ENCODE measurements at places on chromosomes 3 and 15.

GRCh38 chr3:20336572-20336971 lies 150.6 kb upstream of the SGO1 start:
- no peak for DNase-seq

DNA sequence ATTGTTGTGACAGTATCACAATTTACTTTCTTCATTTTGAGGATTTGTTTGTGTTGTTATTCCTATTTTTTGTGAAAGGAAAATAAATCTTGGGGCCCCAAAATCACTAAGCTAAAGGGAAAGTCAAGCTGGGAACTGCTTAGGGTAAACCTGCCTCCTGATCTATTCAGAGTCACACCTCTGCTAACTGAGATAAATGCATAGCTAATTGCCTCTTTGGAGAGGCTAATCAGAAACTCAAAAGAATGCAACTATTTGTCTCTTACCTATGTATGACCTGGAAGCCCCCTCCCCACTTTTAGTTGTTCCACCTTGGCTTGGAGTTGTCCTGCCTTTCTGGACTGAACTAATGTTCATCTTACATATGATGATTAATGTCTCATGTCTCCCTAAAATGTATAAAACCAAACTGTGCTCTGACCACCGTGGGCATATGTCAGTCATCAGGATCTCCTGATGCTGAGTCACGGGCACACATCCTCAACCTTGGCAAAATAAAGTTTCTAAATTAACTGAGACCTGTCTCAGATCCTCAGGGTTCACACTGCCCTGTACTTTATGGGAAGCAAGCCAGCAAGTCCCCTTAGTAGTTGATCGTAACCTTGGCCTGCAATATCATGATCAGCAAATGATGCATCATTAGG lies 523.2 kb upstream of the GOLIM4 start:
- no peak for DNase-seq

DNA sequence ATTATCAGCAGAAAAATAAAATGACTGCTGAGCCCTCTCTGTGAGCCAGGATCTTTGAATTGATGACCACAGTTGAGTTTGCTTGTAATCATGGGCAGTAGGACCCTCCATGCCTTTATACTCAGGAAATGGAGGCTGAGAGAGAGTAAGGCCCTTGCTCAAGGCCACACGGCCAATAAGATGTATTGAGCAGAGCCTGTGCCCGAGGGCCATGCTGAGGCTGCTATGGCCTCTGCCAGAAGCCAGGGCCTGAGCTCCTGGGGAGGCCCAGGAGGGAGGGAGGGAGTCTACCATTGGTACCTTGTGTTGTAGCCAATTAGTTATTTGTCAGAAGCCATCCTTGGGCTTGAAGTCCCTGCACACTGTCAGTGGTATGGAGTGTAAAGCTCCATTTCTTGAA lies 151.4 kb downstream of the DNAJB8 start:
- DNase-seq, result no peak

DNA sequence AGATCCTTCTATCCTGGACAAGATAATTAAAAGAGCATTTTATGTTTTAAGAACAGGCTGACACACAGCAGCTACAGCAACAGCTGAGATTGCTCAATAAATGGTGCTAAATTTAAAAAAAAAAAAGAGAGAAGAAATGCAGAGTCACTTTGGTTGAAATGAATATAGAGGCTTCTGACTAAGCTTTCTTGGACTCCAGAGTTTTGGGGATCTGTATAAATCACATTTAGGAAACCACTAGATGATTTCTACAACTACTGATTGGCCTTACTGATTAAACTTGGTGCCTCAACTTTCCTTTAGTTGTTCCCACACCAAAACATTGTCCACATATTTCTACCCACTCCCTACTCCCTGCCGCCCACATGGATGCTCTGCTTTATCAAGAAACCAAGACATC lies 132.9 kb upstream of the ZBTB20 start:
- no peak for DNase-seq

DNA sequence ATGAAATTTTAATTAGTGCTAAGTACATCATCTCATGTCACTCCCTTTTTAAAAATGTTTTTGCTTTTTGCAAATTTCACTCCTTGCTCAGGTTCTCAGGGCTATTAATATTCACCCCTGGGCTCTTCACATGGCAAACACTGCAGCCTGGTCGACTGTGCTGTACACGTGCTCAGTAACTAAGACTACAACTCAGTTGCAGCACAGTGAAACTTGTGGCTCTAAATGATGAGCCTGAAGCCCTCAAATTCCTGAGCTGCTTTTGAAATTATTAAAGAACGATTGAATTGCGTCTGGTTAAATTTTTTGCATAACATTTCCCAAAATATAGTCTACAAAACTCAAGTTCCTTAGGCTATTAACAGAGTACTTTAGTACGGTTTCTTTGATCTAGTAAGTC lies 159.3 kb upstream of the C2CD4B start:
- DNase-seq, result no peak

DNA sequence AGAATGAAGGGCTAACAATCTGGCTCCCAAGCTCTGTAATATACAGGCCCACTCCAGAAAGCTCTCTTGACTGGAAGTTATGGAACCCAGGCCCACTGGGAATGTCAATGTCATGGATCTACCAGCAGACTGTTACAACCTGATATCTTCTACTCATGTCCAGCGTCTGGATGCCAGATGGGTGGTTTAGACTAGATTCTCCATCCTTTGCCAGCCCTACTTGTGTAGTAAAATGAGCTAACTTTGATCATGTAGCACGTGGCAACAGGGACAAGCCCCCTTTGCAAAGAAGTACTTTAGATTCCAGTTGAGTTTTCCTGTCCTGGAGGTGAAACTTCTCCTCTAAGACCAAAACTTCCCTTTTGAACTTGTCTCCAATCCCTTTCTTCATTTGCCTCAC lies 55.1 kb downstream of the HEG1 start:
- no peak for DNase-seq

DNA sequence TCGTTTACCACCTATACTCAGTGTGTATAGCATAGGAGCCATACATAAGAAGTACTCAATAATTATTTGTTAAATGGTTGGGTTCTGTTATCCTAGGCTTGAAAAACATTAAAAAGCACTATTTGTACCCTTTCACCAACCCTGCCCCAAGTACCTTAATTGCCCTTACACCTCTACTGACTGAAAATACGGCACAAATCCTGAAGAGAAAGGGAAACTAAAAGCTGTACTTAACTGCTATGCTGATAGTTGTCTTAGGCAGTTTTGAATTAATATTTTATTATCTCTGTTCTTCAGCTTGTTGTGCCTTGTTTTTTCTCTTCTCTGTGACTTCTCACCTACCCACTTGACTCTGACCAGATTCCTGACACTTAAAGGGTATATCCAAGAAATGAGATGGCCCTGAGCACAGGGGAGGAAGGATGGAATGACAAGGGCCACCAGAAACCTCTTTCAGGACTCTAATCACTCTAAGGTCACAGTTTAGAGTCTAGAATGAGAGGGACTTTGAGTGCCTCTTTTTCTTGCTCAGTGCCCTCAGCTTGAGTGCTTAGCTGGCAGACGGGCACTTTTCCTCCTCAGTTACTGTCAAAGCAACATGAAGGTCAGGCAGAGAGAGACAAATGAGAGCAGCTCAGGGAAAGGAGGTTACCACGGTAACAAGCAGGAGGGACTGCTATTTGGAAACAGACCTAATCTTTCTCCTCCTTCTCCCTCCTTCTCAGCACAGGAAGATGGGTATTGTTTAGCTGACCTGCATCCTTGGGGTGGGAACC lies 136.5 kb downstream of the ZNF609 start:
- no peak for DNase-seq

- DNase-seq, result no peak
Measured at GRCh38 chr3:107978131-107979055, 112.4 kb downstream of the CD47 start.

DNA sequence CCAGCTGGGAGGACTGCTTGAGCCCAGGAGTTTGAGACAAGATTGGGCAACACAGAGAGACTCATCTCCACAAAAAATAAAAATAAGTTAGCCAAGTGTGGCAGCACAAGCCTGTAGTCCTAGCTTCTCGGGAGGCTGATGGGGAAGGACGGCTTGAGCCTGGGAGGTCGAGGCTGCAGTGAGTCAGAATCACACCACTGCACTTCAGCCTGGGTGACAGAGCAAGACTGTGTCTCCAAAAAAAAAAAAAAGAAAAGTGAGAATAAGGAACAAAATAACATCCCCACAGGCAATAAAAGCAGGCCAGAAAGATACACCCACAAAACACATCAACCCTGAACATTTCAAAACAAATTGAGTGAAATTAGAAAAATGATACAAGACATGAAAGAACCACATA lies 48.7 kb upstream of the OCA2 start:
- peak; percentile 68 for DNase-seq

GRCh38 chr3:35737527-35737926 lies 98.2 kb downstream of the ARPP21 start:
- DNase-seq, result no peak

DNA sequence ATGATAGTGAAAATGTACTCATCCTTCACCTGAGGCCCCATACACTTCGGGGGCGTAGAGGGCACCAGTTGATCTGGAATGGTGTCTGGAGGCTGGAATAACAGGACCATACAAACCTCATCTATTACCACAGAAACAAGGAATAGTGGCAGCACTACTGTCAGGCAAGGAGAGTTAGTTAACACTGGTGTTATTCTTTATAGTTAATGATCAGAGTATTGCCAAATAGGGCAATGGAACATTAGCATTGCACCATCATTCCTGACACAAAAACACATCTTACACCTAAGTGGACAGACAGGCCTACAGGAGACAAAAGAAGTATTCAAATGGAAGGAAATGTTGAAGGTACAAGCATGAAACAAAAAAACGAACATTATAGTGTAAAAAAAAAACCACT lies 137.0 kb upstream of the UBP1 start:
- no peak for DNase-seq

- peak; percentile 66 for DNase-seq
Measured at GRCh38 chr3:30161375-30161774, 445.0 kb upstream of the TGFBR2 start.

- DNase-seq, result no peak
Measured at GRCh38 chr3:10602769-10603768, 97.7 kb upstream of the ATP2B2 start.

DNA sequence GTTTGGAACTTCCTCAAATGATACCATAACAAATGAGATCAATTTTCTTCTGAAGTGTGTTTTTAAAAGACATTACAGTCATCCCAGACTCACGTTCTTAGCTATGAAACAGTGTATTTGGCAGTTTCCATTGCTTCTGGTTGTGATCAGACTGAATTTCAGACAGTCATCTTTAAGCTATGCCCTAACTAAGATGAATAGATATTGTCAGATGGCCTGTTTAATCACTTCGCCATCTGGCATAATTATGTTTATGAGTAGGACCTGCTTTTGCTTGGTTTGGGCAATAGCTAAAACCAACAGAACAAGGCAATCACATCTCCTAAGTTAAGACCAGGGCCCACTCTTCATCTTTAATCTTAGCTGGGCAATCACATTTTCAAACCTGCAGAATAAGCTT lies 313.1 kb downstream of the SV2B start:
- DNase-seq, result no peak

DNA sequence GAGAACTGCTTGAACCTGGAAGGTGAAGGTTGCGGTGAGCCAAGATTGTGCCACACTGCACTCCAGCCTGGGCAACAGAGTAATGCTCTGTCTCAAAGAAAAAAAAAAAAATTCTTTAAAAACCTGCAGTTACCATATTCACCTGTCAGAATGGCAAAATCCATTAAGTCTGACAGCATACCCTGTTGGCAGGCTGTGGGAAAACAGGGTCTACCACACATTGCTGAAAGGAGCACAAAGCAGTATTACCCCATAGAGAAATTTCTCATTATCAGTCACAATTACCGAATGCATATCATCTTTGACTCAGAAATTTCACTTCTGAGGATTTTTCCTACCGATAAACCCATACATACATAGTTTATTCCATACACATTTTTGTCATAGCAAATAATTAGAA lies 264.1 kb upstream of the SLCO3A1 start:
- DNase-seq, result no peak

DNA sequence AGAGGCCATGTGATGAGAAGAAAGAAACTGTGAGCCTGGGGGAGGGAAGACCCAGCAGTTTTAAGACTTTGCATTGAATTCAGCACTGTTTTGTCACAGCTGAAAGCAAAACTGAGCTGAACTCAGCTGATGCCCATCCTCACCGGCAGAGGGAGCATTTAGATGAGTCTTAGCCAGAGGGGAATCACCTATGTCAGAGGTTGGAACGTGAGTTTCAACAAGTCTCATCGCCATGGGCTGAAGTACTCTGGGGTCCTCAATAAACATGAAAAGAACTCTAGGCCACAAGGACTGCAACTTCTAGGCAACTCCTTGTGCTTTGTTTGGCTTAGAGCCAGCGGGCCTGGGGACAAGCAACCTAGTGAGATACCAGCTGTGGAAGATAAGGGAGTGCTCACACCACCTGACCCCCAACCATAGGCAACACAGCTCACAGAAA lies 324.5 kb downstream of the TBL1XR1 start:
- peak; percentile 60 for DNase-seq

Data from suppressor macrophage treated with lipopolysaccharide for 1 hour (primary cell).